ENCODE measurements at places on chromosomes 1 and 21. TPM values are rescaled to one million over a fixed set of nuclear protein-coding genes. Genes with fewer than 3 reads are reported as not detected.

DNA sequence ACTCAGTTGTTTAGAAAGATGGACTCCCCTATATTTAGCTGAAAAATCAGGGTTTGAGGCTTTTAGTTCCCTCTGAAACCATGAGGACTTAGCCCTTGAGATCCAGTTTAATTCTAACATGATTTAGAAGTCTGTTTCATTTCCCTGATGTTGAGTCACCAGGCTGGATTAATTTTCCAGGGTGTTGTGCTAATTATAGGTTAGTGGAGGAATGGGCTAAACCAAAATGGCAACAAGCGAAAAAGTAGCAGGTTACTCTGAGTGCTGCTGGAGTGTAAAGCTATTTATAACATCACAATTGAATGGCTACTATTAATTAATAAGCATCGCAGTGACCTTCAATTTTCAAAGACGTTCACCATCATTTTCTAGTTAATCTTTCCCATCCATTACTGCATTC, 15.5 kb upstream of the USP24 start:
- no peak for DNase-seq

GRCh38 chr1:246351721-246352120, 155.4 kb downstream of the SMYD3 start:
- no peak for DNase-seq

The ELAPOR1 gene
- 110 TPM for total RNA-seq

The BARHL2 gene
- total RNA-seq = not detected

Measured in colonic mucosa (tissue), 4 donors.